ENCODE measurements at places on chromosomes 1 and 21.

GRCh38 chr1:27366411-27367159 is at the start of gene MAP3K6:
Gene MAP3K6, minus strand, starts transcription at chr1:27366961. Its CDS starts 364 bp downstream, at chr1:27366597.
- no peak for DNase-seq

DNA sequence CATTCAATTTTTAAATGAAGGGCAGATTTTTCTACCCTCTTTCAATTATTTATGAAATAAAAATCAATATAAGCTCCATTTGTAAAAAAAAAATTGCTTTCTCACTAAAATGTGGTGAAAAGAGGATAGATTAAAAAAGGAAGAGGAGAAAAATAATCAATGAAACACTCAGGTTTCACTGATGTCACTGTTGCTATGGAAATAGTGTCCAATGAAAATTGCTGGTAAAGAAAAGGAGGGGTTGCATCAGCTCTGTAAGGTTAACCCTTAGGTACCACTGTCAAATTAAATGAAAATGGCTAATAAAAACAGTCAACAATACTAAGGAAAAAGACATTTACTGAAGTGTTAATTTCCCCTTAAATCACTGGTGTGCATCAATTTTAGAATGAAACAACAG is 91.6 kb upstream of the TTC39A start:
- no peak for DNase-seq

- DNase-seq, result no peak
These were observed 586.4 kb downstream of the DPYD start for GRCh38 chr1:97334454-97334853.

- DNase-seq, result no peak
These were observed 253.9 kb downstream of the DUSP10 start for GRCh38 chr1:221487781-221488524.

DNA sequence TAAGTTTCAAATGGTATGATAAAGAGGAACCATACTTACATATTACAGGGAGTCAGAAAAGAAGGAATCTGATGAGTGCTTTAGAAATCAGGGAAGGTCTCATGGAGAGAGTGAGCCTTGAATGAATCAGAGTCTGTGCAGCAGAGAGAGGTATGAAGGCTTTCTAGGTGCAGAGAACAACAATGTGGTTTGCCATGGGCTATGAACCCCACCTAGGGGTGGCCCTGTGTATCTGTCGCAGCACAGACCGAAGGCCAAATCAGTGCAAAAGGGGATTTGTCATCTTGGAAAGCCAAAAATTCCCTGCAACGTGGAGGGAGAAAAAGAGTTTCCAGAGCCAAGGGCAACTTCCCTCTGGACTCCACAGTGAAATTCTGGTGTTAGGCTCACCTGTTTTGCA is 3.5 kb downstream of the PAPPA2 start:
- no peak for DNase-seq

Data from T-helper 22 cell (primary cell).